ENCODE measurements at places on chromosomes 3 and 15.

GRCh38 chr3:99846477-99847160 lies 29.0 kb downstream of the CMSS1 start:
- DNase-seq = peak; percentile 67

- no peak for DNase-seq
Observed at GRCh38 chr3:197458179-197458707, 97.5 kb downstream of the BDH1 start.

DNA sequence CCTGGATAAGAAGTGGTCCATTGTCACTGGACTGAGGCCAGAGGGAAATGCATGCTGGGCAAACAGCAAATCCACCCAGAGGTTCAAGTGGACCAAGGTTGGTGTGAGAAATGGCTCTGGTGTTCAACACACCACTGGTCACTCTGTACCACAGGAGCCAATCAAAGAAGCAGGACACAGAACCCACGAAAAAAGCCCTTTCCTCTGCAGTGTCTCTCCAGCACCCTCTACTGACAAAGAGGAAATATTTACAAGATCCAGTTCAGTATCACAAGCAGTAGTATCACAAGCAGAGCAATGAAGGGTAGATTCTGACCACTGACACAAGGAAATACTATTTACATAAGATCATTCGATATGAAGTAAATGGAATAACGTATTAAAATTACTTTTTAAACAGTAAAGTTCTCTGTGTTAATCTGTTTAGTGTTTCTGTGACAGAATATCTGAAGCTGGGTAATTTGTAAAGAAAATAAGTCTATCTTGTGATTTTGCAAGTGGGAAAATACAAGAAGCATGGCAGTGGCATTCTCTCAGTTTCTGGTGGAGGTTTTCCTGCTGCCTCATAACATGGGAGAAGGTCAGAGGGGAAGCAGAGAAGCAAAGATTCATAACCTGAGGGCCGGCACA lies 390.7 kb downstream of the EFHB start:
- DNase-seq = peak; percentile 25

DNA sequence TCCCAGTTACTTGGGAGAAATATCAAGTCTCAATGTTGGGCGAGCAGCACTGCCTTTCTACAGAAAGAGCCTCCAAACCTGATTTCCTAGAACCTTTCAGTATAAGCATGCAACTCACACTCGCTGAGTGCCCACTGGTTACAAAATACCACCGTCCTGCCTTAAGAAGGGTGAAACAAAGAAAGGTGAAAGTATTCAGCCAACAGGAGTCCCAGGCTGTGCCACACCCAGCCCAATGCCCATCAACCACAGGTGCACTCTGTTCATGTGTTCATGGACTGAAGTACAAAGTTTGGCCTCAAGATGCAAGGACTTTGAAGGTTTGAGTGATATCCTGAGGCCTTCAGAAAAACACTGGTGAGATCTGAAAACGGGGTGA lies 34.0 kb downstream of the IL17RD start:
- DNase-seq = no peak

DNA sequence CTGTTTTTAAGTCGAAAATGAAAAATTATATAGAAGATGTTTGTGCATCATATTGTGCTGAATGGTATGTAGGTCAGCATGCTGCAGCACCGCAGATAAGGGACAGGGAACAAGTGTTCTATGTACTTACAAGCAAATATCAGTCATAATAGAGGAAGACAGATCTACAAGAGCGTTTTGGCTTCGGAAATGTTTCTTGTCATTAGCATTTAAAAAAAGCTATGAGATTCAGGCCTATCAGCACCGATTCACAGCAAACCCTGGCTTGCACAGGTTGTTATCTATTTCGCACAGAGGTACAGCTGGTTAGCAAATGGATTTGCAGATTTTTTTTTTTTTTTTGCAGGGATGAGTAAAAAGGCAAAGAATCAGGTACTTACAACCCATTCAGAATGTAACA lies 204.2 kb upstream of the TBC1D5 start:
- no peak for DNase-seq

- no peak for DNase-seq
Observed at GRCh38 chr15:83837945-83838571, 184.1 kb downstream of the ADAMTSL3 start.

- DNase-seq = no peak
Observed at GRCh38 chr3:153087595-153088566, 74.1 kb upstream of the RAP2B start.
